Fibroblast of villous mesenchyme (primary cell): ENCODE measurements at places on chromosomes 3 and 15. TPM values are rescaled to one million over a fixed set of nuclear protein-coding genes. Genes with fewer than 3 reads are reported as not detected.

PLA2G4E gene
- total RNA-seq, result not detected in 2 replicates

BSN gene
- under 0.01 TPM in 2 replicates for total RNA-seq

PTX3 gene
- total RNA-seq, result 22.5 and 47.0 TPM in 2 replicates

RPUSD2 gene
- total RNA-seq, result 11.2 and 11.9 TPM in 2 replicates

PLSCR2 gene
- total RNA-seq, result 0.43 TPM in 1 of 2 replicates, not detected in the other

PLCB2 gene
- 0.43 and 0.64 TPM in 2 replicates for total RNA-seq

TRIM71 gene
- not detected in 2 replicates for total RNA-seq

GNAI2 gene
- total RNA-seq, result 265 and 297 TPM in 2 replicates

PGBD4 gene
- total RNA-seq, result 1.9 and 2.6 TPM in 2 replicates

TUSC7 gene
- not detected in 2 replicates for total RNA-seq

STRA6 gene
- 52.7 and 64.4 TPM in 2 replicates for total RNA-seq

TRIM42 gene
- total RNA-seq, result not detected in 2 replicates

PLA2G4D gene
- total RNA-seq, result not detected in 2 replicates

SLC28A2 gene
- not detected in 2 replicates for total RNA-seq

PLIN1 gene
- total RNA-seq, result under 0.01 and 0.43 TPM in 2 replicates

MEGF11 gene
- under 0.01 TPM in 1 of 2 replicates, not detected in the other for total RNA-seq

XYLB gene
- 4.3 and 4.8 TPM in 2 replicates for total RNA-seq

ADAMTS9 gene
- total RNA-seq, result 1.7 and 1.9 TPM in 2 replicates
